NT2/D1 (cell line): ENCODE measurements at places on chromosomes 6 and 20.

DNA sequence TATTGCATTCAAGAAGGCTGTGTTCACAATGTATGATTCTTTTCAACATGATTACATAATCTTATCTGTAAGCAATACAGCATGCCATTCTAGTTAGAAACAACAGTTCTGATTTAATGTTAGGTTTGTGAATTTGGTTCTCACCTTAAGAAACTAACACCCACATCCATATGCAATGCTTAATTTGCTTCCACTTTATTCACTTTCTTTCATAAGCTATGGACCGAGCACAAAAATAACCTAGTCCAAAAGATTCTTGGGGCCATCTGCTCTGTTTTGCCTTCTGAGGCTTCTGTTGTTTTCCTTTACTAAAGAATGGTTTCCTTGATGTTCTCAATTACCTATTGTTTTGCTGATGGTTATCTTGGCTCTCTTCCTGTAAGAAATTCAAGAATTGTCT, 258.2 kb downstream of the EYS start:
- DNase-seq = no peak

DNA sequence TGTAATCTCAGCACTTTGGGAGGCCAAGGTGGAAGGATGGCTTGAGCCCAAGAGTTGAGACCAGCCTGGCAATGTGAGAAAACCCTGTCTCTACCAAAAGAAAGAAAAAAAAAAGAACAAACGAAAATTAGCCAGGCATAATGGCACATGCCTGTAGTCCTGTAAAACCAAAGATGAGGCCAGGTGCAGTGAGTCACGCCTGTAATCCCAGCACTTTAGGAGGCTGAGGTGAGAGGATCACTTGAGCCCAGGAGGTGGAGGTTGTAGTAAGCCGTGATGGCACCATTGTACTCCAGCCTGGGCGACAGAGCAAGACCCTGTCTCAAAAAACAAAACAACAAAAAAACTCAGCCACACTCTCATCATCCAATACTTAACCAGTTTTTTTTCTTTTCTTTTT, 32.5 kb upstream of the KIF3B start:
- no peak for DNase-seq

- DNase-seq = no peak
Measured at GRCh38 chr6:69871107-69871506, 4.8 kb downstream of the COL19A1 start.

DNA sequence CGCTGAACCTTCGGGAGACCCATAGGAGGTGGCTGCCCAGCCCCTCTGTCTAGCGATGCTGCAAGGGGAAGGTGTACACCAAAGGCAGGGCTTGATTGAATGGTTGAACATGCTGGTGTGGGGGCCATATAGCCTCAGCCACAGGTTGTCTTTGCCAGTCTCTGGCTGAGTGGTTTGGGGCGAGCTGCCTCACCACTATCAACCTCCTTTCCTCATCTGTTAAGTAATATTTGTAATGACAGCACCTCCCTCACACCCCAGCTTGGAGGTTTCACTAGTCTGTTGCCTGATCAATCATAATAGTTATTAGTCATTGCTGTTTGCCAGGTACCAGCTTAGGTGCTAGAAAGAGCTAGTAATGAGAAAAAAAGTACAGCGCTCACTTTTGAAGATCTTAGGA, 11.8 kb upstream of the ZNF831 start:
- DNase-seq = no peak

GRCh38 chr20:16806886-16807285, 58.7 kb downstream of the OTOR start:
- no peak for DNase-seq

GRCh38 chr6:24464253-24465038, 24.9 kb downstream of the GPLD1 start:
- no peak for DNase-seq

- DNase-seq = no peak
Measured at GRCh38 chr20:44437497-44437896, 38.2 kb upstream of the TTPAL start.

- no peak for DNase-seq
Measured at GRCh38 chr6:140475086-140475485, 1100.6 kb upstream of the CITED2 start.

DNA sequence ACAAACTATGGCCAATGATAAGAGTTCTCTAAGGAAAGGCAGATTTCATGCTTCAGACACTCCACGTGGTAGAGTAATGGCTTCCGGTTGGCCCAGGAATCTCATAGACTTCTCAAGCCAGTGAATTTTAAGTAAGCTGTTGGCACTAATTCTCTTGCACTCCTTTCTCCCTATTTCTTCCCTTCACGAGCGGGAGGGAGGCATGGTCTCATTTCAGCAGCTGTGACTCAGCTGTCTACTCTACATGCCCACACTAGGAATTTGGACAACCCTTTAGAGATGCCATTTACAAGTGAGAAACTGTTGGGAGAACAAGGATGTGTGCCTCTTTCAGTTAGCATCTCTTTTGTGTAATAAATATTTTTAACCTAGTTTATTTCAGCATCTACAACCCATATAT, 107.7 kb downstream of the PTPRK start:
- DNase-seq = no peak

DNA sequence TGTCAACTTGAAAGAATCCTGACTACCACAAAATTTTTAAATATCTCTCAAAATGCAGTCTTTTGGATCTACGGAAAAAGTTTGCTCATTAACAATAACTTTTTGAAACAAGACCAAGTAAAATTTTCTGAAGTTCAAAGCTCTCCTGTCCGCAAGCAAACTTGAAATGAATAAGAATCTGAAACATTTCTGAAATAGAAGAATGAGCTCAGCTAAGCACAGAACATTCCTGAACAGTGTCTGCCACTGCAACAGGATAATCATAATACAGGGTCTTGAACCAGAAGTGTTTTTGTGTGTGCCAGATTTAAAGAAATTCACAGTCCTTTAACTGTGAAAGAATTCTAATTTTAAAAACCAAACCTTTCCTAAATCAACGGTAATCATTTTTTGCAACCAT, 49.1 kb upstream of the TASP1 start:
- no peak for DNase-seq
